Smooth muscle cell of trachea (primary cell): ENCODE measurements at places on chromosomes 3 and 15. TPM values are rescaled to one million over a fixed set of nuclear protein-coding genes. Genes with fewer than 3 reads are reported as not detected.

Gene ESYT3
- 0.17 TPM in 1 of 2 replicates, not detected in the other for total RNA-seq

Gene BNC1
- 6.1 and 7.9 TPM in 2 replicates for total RNA-seq

Gene SCAANT1
- not detected in 2 replicates for total RNA-seq

Gene HRG
- total RNA-seq: not detected in 2 replicates

Gene SLC15A2
- total RNA-seq: under 0.01 and 0.50 TPM in 2 replicates

Gene PLA2G4B
- total RNA-seq: 0.83 and 10.8 TPM in 2 replicates

Gene RTP4
- 2.8 and 3.3 TPM in 2 replicates for total RNA-seq

Gene TGM4
- total RNA-seq: not detected in 2 replicates

Gene UPK1B
- not detected in 2 replicates for total RNA-seq

Gene CCDC39
- 0.15 and 0.17 TPM in 2 replicates for total RNA-seq

Gene IGSF11
- 0.44 TPM in 1 of 2 replicates, not detected in the other for total RNA-seq

Gene GPR160
- total RNA-seq: 0.29 and 0.33 TPM in 2 replicates

Gene MYZAP
- under 0.01 TPM in 1 of 2 replicates, not detected in the other for total RNA-seq
